ENCODE measurements at places on chromosomes 2 and 18. TPM values are rescaled to one million over a fixed set of nuclear protein-coding genes. Genes with fewer than 3 reads are reported as not detected.

The GYPC gene
- 267 TPM for total RNA-seq

The SPOPL gene
- total RNA-seq, result 16.8 TPM

The FOXI3 gene
- total RNA-seq, result not detected

The TMEM17 gene
- total RNA-seq, result 1.1 TPM

The FAP gene
- 62.3 TPM for total RNA-seq

The SERPINB11 gene
- not detected for total RNA-seq

The ATP6V1B1 gene
- 0.51 TPM for total RNA-seq

The HDAC4 gene
- 9.1 TPM for total RNA-seq

The FOXD4L1 gene
- total RNA-seq, result not detected

The MROH2A gene
- total RNA-seq, result not detected

The IL36A gene
- not detected for total RNA-seq

The TGIF1 gene
- total RNA-seq, result 95.0 TPM

The TGFA gene
- not detected for total RNA-seq

The TRIM43 gene
- not detected for total RNA-seq

The LIPG gene
- 5.6 TPM for total RNA-seq

The HSPE1 gene
- total RNA-seq, result 90.8 TPM

The SCYGR4 gene
- not detected for total RNA-seq

The IL36B gene
- total RNA-seq, result not detected

The TCF23 gene
- not detected for total RNA-seq

The TTN gene
- total RNA-seq, result under 0.01 TPM

The VWA3B gene
- total RNA-seq, result not detected

The QPCT gene
- total RNA-seq, result 9.0 TPM

The ZAP70 gene
- 2.2 TPM for total RNA-seq

The SLC11A1 gene
- total RNA-seq, result 0.35 TPM

The ALK gene
- not detected for total RNA-seq

The EVX2 gene
- 0.09 TPM for total RNA-seq

The HEATR5B gene
- 9.2 TPM for total RNA-seq

The SEC11C gene
- 7.7 TPM for total RNA-seq

The FRZB gene
- total RNA-seq, result 0.60 TPM

The DRC1 gene
- total RNA-seq, result not detected

The SOX11 gene
- 2.1 TPM for total RNA-seq

The KLHL14 gene
- total RNA-seq, result not detected

The SCN9A gene
- total RNA-seq, result 3.0 TPM

The NCKAP1 gene
- total RNA-seq, result 112 TPM

The TUBA3E gene
- not detected for total RNA-seq

The ATIC gene
- total RNA-seq, result 24.7 TPM

The MFSD6 gene
- total RNA-seq, result 1.9 TPM

The TMEM185B gene
- total RNA-seq, result 26.5 TPM

The CELF4 gene
- 2.5 TPM for total RNA-seq

The INHBB gene
- total RNA-seq, result 1.6 TPM

The INO80B gene
- 4.6 TPM for total RNA-seq

The AKAIN1 gene
- total RNA-seq, result not detected

The MC2R gene
- not detected for total RNA-seq

The ADRA2B gene
- total RNA-seq, result under 0.01 TPM

The ZNF521 gene
- 13.5 TPM for total RNA-seq

The RDH14 gene
- total RNA-seq, result 37.7 TPM

All from pericardium fibroblast (primary cell).